Stimulated activated CD4-positive, alpha-beta T cell treated with anti-CD3 and anti-CD28 coated beads, Interleukin-15, amount 100 ng/mL, for 1 hour (primary cell): ENCODE measurements at places on chromosomes 13 and 19.

GRCh38 chr13:95492044-95492801, 60.3 kb upstream of the CLDN10 start:
- no peak for DNase-seq

DNA sequence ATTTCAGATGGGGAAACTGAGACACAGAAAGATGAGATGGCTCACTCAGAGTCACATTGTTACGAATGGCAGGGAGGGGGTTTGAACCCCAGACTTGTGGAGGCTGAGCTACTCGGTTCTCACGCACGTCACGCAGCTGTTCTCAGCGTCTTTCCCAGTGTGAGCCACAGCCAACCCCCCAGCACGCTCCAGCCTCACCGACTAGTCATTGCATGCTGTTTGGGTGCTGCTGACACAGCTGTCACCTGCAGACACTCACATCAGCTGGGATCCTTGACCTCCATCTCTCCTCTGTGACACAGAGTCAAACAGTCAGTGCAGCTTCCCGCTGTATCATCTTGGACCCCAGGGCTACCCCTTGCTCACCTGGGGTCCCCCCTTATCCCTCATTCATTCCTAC, 2.4 kb upstream of the NCAN start:
- DNase-seq = no peak

DNA sequence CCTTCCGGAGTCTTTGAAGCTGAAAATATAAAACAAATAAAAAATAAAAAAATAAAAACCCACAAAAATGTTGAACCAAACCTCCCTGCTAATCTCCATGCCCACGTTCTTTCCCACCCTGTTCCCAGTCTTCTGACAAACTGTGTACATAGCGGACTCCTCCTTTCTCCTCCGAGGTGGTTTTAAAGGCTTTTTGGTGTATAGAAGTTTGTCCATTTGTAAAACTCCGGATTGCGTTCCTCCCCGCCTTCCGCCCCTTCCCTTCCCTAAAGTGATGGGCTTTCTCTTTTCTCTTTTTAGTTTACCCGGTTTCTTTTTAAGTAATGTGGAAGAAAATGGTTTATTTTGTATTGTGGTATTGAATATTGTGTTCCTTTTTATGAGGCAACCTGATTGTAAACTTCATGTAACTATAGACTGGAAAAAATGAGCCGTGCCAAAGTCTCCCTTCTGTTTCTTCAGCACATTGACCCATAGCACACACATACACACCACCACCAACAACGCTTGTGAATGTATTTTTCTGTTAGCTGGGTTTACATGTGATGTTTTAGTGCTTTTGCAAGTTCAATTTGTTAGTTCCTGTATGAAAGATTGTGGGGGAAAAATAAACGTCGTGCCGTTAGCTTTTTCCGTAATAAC, 4.4 kb downstream of the ZIC2 start:
- no peak for DNase-seq

DNA sequence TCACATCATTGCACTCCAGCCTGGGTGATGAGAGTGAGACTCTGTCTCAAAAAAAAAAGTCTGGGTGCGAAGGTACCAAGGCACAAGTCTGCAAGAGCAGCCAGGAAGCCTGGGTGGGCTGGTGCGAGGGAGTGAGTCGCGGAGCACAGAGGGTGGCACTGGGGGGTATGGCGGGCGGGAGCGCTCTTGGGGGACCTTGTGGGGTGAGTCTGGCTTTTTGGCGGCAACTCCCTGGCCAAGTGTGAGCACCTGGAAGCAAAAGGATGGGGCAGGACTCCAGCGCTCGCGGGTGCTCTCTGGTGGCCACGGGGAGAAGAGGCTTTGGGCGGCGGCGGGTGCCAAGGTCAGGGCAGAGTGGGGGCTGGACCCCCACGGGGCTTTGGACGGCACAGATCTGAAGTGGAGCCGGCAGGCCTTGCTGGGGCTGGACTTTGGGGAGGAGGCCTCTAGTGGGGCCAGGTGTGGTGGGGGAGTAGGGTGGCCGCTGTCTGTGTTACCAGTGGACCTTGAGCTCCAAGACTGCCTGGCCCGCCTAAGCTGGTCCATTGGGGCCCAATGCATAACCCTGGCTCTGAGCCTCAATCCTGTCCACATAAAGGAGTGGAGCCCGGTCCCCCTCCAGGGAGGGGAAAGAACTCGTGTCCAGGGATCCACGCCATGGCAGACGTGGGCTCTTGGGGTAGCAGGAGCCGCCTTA, 1.6 kb downstream of the P2RY11 start:
- DNase-seq = no peak

DNA sequence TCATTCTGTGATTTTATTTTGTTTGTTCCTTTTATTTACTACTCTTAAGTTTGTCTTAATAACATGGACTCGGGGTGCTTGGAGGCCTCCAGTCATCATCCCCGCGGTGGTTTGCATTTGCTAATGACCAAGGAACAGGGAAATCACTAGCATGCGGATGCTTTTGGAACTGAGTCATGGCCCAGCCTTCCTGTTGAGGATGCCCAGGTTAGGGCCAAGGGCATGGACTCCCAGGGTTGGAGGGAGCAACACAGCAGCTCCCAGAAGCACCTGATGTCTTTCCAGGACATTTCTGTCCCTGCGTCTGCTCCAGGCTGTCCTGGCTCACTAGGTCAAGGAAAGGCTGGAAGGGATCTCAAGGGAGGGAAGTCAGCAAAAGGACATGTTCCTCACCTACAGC, 423.7 kb upstream of the TSHZ3 start:
- no peak for DNase-seq

DNA sequence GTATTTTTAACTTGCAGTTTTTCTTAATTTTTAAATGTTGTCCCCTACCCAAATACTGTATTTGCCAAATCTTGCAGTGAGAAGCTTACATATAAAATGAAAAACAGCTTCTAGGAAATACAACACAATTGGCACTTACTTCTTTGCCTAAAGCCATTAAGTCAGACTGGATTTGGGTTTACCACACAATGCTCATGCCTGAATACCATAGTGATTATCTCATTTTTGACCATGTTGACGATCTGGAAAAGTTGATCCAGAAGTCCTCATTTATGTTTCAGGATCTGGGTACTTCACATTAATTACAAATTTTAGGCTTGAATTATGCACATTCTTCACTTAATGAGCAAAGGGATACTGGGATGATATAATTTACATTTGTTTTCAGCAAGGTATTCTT, 2.4 kb downstream of the RNF6 start:
- DNase-seq = no peak

GRCh38 chr13:23871616-23872220, 17.5 kb downstream of the MIPEP start:
- no peak for DNase-seq

- DNase-seq = no peak
Observed at GRCh38 chr13:75550159-75550567, 572 bp downstream of the UCHL3 start.

DNA sequence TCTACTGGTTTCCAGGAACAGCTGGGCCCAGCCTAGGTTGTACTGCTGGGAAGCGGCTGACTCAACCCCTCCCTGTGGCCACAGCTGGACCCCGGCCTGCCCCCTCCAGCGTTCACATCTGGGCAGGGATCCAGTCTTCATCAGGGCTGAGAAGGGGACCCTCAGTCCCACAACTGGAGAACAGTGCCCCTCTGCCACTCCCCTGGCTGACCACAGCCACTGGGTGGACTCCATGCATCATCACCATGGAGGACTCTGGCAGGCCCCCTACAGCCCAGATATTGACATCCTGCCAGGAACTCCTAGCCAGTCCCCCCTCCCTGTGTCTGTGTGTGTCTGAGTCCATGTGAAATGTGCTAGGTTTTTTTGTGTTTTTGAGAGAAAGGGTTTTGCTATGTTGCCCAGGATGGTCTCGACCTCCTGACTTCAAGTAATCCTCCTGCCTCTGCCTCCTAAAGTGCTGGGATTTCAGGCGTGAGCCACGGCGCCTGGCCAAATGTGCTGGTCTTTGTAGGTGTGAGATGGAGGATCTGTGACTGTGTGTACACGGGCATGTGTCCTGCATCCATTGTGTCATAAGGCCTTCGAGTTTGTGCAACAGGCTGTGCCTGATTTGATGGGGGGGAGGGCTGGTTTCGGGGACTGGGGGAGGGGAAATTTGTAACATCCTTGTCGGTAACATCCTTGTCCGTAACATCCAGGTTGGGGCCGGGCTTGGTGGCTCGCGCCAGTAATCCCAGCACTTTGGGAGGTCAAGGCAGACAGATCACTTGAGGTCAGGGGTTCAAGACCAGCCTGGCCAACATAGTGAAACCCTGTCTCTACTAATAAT, 4.0 kb upstream of the HOOK2 start:
- DNase-seq = no peak

DNA sequence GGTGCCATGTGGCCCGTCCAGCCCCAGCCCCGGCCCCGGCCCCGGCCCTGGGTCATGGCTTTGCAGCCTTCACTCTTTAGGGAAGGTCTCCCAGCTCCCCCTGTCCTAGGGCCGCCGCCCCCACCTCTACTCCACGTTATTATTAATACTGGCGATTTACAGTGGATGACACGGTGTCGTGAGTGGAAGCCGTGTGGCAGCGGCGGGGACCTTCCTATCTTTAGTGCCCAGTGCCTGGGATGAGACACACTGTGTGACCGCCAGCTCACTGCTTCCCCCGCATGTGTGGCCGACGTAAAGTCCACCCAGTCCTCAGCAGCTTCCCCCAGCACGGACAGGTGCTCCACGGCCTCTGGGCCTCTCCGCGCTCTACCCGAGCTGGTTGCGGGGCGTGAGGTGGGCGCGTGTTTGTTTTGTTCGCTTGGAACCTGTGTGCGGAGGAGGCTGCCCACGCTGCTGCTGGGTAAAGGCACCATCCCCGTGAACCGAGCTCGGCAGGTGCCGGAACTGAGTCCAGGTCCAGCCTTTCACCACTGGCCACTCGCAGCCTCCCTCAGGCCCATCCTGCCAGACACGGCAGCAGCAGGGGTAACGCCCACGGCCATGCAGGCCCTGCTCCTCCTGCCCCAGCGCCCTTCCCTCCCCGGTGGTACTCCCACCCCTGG, 70.9 kb upstream of the MCF2L start:
- no peak for DNase-seq

DNA sequence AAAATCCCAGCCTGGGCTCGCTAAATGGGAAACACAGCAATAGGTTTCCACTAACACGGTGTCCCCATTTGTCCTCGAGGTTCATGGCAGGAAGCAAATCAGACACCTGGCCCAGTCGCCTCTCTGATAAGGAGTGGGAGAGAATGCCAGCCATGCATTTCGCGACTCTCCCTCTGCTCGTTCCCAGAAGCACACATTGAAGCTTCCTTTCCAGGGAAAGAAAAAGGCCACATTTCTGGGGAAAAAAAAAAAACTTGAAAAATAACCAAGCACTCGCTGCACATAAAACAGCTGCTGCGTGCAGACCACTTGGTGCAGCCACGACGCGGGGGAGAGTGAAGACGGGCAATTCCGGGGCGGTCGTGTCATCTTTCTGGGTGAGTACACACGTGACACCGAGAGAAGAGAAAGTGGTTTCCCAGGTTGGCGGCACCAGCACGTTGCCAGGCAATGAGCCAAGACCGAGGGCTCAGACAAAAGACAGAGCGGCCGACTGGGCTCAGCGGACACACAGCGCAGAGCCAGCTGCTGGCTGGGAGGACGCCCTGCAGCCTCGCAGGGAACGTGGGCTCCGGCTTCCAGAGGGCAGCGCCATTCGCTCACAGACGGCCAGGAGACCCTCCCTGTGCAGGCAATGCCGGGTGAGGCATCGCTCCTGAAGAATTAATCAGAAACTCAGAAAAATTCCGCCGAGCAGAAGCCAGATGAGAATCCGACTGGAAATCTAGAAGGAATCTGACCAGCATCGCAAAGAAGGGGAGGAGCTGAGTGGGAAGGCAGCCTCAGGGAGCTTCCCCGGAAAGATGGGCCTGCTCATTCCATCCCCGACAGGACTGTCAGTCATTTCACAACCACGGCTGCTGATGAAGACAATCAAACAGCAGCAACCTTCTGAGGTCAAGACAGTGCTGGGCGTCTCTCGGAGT, 83.2 kb upstream of the IRS2 start:
- DNase-seq = no peak

DNA sequence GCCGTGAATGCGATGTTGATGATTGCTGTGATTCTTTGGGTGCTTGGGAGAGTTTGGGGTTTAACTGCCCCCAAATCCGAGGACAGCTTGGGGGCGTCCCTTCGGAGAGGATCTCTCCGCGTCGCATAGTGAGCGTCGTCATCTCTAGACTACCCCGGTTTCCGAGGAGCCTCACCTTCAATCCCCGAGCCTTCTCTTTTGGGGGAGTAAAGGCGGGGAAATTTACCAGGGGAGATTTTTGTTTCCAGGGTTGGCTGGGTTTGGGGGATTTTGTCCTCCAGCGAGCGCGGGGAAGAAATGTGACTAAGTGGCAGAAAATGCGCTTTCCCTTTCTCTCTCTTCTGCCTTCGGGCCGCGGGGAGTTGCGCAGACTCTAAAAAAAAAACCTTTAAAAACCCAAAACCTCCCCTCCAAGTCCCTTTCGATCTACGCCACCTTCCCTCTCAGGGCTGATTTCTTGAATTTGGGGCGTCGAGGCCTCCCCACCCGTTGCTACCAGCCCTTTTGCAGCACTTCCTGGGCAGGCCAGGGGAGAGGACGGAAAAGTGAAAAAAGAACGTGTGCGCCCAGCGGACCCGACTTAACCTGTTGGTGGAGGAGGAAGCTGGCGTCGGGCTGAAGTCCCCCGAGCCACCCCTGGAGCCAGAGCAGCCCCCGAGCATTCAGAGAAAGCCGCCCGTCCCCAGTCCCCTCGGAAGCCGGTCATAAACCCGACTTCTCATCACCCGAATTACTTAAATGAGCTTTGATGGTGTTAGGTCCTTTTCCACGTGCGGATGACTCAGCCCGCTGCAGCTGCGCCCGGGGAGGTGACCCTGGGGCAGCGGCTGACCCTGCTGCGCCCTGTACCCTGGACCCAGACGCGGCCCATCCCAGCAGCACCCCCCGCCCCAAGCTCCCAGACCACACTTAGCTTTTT, 17.7 kb downstream of the NFIX start:
- DNase-seq = no peak

GRCh38 chr13:98069985-98070384, 72.9 kb upstream of the FARP1 start:
- no peak for DNase-seq

DNA sequence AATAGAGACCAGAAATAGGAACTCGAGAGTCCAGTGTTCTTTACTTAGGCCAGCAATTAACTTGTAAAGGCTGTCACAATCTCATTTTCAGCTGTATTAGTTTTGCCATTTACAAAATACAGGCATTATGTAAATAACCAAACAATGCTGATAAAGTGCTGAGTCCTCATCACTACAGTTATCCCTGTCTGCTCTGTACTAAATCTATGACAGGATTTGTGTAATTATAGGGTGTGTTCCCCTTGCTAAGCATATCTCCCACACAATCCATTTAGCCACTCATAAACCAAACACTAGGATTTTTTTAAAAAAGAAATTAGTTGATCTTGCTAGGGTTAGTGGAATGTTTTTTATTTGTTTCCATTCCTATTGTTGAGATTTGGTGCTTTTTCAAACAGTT, 23.2 kb downstream of the PDX1 start:
- DNase-seq = no peak
